ENCODE measurements at places on chromosomes 13 and 19.

- no peak for DNase-seq
Measured at GRCh38 chr13:105982219-105982930, 553.1 kb downstream of the EFNB2 start.

DNA sequence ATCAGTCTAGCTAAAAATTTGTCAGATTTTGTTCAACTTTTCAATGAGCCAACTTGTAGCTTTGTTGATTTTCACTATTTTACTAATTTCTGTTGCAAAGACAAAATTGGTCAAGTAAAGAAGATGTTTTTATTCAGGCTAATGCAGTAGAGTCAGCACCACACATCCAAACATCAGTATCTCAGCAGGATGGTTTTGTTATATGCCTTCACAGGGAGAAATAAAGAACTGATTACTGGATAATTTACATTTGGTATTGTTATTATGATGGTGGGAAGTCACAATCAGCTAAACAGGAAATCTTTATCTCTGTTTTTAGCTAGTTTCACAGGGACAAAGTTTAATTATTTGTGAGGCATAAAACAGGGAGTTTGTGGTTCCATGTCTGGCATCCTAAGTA lies 713.4 kb downstream of the SLITRK5 start:
- no peak for DNase-seq

DNA sequence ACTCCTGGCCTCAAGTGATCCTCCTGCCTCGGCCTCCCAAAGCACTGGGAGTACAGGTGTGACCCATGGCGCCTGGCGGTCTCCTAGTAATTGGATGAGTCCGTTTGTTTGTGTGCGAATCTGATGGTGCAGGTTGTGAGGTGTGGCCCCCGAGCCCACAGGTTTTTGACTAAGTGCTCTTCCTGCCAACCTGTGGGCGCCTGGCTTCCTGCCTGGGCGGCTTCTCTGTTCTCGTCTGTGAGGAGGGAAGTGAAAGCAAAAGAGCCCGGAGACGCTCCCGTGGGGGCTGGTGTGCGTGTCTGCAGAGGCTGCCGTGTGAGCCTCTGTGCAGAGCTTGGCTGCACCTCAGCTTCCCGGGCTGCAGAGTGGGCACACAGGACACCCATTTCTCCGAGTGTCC lies 10.0 kb downstream of the ARHGAP45 start:
- no peak for DNase-seq

DNA sequence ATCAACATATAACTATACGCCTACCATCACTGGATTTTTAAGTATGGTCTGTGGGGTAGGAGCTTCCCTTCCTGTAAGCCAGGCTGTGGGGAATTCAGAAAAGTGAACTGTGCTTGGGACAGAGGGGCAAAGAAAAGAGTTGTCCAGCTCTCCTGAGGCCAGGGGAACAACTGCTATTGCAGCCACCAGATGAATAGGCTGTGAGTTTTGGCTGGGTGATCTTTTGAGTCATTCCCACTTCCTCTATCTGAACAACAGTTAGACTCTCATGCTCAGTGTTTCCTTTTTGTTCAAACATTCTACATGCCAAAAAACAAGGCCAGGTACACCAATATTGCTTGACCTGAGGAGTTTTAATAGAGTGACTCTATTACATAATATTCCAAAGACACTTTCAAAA lies 426.2 kb upstream of the DACH1 start:
- no peak for DNase-seq

GRCh38 chr13:41928323-41928722 lies 32.6 kb downstream of the VWA8 start:
- DNase-seq = no peak

DNA sequence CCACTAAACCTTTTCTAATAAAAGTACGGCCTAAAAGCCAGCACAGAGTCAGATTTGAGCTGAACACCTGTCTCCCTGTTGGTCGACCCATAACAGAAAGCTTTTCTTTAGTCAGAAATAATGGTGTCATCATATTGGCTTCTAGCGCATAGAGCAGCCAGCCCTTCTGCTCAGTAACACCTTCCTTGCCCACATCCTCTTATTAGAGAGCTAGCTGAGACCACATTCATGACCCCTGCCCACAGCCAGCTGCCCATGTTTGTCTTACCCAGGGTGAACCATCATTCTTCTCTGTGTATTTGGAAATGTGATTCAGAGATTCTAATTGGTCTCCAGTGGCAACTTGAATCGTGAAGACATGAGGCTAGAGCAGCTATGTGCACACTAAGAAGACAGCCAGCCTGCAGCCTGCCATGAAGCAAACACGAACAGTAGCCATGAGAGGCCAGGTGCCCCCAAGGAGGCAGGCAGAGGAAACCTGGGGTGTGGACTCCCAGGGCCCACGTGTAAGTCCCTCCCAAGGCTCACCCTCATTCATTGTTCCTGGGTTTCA lies 82.3 kb upstream of the PDCD5 start:
- no peak for DNase-seq

- no peak for DNase-seq
Measured at GRCh38 chr13:39561971-39562370, 41.0 kb downstream of the LHFPL6 start.

GRCh38 chr19:3790209-3790734 lies 4.1 kb upstream of the MATK start:
- DNase-seq = no peak

- no peak for DNase-seq
Measured at GRCh38 chr13:64704121-64704649, 2526.0 kb downstream of the PCDH9 start.
